NCI-H2171 treated with DMSO at 0.1 percent for 48 hours (cell line): ENCODE measurements at places on chromosomes 2 and 18.
A peak's percentile ranks its signal among the peaks of the same experiment; 100 is the strongest.

- DNase-seq: no peak
Observed at GRCh38 chr2:207792244-207792785, 22.6 kb upstream of the FZD5 start.

DNA sequence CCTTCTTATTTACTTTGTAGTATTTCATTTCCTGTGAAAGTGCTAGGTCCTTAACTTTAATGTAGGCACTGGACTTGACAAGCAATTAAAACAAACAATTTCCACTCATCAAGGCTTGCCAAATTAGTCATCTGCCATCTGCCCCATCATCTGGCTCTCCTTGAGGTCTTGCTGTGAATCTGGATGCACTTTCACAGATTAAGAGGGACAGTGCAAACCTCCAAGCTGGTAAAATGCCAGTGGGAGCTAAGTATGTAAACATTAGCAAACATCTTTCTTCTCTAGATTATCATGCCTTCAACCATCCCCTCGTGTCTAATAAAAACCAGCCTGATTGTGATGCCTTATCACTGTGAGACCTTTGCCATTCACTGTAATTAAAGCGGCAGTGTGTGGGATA lies 402.9 kb downstream of the ERBB4 start:
- DNase-seq: peak; percentile 90

- no peak for DNase-seq
Observed at GRCh38 chr2:225040856-225041206, 1.4 kb downstream of the DOCK10 start.

DNA sequence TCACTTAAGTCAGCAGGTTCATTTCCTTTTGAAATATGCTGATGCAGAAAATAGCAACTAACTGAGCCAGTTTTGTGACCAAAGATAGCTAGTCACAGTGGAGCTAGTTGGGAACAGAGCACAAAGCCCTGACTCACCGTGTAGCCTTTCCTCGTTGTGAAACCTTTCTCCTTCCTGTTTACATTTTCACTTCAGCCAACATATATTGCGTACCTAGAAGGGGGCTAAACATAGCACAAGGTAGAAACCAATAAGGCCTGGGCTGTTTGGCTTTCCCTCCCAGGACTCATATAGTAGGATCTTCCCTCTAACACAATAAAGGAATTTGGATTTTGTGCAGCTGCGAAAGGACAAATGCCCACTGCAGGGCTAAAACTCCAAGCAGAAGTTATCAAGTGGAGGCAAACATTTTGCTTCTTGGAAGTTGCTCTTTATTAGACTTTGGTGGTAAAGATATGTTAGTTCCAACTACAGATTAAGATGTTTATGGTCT lies 24.5 kb upstream of the LPIN2 start:
- DNase-seq: no peak

DNA sequence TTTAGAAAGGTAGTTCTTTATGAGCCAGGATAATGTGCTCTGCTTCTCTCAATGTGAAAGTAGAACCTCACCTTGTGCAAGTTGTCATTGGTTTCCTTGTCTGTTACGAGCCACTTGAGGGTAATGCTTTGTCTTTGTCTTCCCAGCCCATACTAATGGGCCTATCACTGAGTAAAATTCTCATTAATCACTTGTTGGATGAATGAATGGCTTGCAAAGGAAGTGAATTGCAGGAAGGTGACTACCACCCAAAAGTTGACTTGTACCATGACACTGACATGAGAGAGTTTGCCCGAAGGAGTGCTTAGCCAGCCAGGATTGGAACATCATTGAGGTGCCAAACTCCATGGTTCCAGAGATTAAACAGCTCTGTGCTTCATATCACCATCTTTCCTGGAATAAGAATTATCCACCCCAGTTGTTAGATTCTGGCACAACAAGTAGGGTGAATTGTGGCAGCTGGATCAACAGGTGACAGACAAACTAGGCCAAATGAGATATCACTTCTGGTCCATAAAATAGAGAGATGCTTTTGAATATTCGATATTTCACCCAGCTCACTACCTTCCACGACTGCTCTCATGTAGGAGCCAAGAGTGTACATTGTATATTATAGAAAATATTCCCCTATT lies 20.5 kb upstream of the CD28 start:
- no peak for DNase-seq

GRCh38 chr2:204250692-204251091 lies 294.6 kb upstream of the PARD3B start:
- no peak for DNase-seq

GRCh38 chr2:196128749-196129148 lies 42.6 kb downstream of the STK17B start:
- DNase-seq: no peak

GRCh38 chr2:230305416-230306275 lies 21.3 kb upstream of the SP140L start:
- DNase-seq: no peak

DNA sequence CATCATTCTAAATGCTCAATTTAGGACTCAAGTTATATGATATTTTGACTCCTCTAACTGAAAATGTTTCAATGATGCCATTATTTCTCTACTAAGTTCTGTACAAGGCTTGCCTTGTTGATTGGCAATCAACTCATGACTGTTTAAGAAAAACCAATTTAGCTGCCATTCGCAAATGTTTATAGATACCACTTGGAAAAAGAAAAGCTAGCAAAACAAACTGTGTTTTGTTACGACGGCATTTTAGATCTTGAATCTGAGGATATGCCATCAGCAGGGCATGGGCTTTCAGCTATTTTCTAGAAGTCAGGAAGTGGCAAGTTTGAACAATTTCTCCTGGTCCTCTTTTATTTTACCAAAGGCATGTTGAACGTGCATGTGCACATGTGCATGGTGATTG lies 65.3 kb downstream of the MREG start:
- DNase-seq: no peak

DNA sequence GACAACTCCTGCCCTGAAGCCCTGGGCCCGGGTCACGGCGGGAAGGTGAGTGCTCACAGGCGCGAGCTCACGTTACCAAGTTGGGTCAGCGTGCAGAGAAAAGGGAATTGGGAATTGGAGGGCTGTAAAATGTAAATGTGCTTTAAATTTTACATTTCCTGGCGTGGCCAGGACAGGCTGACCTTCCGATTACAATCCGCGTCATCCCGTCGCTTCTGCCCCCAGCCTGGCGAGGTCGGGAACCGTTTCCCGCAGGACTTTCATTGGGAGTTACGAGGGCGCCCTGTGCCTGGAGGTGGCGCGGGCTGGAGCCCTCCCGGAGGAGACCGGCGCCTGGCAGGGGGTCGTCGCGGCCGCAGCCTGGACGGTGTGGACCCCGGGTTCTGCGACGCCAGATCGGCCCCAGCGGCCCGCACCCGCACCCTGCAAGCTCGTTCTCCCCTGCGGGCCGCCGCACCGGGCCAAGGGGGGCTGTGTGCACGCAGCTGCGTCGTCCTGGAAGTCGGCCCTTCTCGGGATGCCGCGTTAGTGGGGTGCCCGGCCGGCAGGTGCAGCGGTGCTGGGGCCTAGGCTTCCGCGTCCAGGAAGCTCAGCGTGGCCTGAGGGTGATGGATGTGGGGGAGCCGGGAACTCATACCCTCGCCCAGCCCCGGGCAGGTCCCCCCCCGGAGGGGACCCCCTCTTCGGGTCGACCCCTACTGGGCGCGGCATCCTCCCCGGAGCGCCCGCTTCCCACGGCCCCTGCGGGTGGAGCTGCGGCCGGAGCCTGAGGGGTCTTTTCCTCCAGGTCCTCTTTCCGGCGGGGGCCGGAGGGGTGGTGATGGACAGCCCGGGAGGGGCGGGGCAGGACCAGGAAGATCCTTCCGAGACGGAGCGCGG lies 63.9 kb downstream of the LRRFIP1 start:
- no peak for DNase-seq

DNA sequence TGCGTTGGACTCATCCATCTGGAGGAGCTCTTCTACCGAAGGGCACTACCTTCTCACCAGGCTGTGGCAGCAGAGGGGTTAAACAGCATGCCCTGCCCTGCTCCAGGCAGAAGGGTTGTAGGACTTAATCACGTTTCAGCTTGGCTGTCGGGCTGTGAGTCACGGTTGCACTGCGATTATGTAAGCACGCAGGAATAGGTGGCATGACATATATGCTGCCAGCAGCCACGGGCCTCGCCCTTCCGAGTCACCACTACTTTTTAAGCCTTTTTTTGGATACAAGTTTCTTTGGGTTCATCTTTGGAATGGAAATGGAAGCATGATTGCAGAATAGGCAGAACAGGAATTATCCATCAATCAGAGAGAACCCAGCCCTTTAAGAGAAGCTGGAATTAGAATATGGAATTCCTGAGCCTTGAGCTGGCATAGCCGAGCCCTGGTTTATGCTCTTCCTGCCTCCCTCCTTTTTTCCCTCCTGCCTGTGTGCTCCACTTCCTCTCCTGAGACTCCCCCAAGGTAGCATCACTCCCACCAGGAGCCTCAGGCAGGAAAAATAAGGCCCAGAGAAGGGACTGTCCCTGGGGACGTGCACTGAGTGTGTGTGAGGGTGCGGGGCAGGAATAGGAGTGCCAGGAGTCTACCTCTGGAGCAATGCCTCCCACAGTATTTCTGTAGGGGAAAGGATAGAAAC lies 86.8 kb downstream of the SEMA4F start:
- no peak for DNase-seq

- DNase-seq: peak; percentile 60
Observed at GRCh38 chr2:142857256-142858164, 20.0 kb upstream of the KYNU start.

DNA sequence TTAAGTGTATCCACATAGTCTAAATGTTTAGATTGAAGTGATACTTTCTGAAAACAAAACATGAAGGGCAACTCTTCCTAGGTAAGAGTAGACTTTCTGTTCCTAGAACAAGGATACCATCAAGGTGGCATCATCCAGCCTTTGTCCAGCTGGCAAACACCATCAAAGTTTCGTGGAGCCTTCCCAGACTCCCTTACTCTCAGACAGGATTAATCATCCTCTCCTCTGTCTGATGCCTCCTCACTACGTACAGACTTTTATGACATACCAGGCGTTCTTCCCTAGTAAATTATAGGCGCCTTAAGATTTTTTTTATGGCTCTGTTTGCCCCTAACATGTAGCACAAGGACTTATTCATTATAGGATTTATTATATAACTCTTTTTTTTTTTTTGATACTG lies 29.4 kb upstream of the ASNSD1 start:
- no peak for DNase-seq

DNA sequence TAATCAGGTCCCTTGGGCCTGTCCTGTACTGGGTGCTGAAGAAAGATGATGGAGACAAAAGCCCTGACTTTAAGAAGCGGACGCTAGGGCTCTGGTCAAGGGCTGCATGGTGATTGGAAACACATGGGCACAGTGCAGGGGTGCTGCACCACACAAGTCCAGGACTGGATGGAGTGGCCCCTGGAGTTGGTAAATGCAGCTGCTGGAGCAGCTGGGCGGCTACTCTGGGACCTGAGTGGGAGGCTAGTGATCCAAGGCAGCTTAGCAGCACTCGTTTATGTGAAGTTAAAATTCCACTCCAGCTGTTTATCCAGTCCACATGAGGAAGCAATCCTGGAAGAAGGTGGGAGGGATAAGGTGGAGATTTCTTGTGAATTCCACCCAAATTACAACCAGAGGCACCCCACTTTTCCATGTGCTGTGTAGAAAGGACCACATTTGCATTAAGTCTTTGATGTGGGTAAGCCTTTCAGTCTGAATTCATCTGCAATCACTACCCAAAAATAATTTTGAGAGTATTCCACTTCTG lies 24.9 kb downstream of the MERTK start:
- DNase-seq: no peak

GRCh38 chr2:241226723-241227572 lies 38.5 kb downstream of the ANO7 start:
- no peak for DNase-seq

- DNase-seq: no peak
Observed at GRCh38 chr2:40666398-40666797, 214.5 kb upstream of the SLC8A1 start.

GRCh38 chr2:191369034-191369433 lies 123.8 kb downstream of the MYO1B start:
- no peak for DNase-seq

GRCh38 chr2:176317623-176318065 lies 48.4 kb downstream of the MTX2 start:
- DNase-seq: no peak

GRCh38 chr2:42841344-42841743 lies 49.0 kb upstream of the HAAO start:
- no peak for DNase-seq

DNA sequence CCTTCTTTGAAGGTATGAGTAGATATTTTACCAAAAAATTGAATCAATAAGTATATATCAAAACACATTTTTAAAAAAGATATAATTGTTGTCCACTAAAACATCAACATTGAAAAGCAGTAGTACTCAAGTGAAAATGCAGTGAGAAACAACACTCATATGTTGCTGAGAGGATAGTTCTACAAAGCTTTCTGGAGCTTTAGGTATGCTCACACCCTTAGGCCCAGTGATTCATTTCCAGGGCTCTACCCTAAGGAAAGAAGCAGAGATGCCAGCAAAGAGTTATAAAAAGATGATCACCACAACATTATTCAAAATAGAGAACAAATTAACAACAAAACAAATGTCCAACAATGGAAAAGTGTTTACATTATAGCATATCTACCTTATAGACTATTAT lies 197.3 kb upstream of the CCDC150 start:
- no peak for DNase-seq

DNA sequence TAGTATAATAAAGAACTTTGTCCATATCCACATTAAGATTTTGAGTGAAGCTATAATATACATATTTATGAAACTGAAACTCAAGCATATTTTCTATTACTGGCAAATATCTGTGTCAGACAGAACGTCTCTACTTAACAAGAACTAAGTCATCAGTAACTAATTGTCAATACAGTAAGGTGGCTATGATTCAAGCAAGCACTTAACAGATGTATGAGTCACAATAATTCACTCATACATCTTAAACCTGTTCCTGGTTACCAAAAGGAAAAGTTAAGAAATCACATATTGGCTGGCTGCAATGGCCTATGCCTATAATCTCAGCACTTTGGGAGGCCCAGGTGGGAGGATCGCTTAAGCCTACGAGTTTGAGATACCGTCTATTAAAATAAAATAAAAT lies 96.0 kb downstream of the SOS1 start:
- no peak for DNase-seq

- DNase-seq: no peak
Observed at GRCh38 chr2:70494293-70494886, 59.2 kb downstream of the TGFA start.

DNA sequence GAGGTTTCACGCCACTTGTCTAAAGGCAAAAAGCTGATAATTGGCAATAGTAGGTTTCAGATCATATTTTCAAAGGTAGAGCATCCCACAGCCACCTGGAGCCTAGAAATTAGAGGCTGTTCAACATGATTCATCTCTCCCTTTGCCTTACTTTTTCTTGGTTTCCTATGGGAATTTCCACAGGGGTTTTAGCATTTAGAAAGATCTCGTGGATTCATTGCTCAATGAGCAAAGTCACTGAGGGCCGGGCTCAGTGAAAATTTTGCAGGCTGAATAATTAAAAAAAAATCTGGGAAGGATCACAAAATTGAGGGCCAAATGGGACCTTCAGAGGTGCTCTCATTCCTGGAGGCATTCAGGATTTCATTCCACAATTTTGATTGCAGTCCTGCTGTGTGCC lies 137.1 kb downstream of the VAPA start:
- DNase-seq: no peak

DNA sequence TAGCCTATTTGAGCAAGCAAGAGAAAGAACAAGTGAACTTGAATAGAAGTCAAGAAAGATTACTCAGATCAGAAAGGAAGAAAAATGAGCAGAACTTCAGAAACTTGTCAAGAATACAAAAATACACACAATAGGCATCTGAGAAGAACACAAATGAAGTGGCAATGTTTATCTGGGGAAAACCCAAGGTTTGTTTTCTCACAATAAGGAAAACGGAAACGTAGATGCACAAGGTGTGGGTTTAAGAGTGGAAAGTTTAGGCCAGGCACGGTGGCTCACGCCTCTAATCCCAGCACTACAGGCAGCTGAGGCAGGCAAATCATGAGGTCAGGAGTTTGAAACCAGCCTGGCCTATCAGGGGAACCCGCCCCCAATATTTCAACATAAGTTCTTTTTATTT lies 159.5 kb upstream of the GYPC start:
- no peak for DNase-seq
